Stimulated activated CD8-positive, alpha-beta memory T cell treated with anti-CD3 and anti-CD28 coated beads, Interleukin-15, amount 100 ng/mL, for 24 hours (primary cell): ENCODE measurements at places on chromosomes 2 and 18.

DNA sequence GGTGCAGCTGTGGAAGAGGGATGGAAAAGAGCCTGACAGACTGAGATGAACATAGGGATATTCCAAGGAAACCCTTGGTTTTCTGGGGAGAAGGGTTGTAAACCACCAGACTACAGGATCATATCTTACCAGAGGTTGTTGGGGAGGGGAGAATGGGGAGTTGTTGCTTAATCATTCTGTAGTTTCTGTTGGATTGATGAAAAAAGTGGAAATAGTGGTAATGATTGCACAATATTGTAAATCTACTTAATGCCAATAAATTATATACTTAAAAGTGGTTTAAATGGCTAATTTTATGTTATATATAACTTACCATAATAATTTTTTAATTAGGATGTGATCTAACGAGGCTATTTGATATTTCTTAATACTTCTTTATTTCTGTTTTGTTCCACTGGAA, 800.9 kb downstream of the BCL11A start:
- DNase-seq = no peak

- no peak for DNase-seq
Measured at GRCh38 chr2:19357402-19358241, 801 bp downstream of the OSR1 start.

DNA sequence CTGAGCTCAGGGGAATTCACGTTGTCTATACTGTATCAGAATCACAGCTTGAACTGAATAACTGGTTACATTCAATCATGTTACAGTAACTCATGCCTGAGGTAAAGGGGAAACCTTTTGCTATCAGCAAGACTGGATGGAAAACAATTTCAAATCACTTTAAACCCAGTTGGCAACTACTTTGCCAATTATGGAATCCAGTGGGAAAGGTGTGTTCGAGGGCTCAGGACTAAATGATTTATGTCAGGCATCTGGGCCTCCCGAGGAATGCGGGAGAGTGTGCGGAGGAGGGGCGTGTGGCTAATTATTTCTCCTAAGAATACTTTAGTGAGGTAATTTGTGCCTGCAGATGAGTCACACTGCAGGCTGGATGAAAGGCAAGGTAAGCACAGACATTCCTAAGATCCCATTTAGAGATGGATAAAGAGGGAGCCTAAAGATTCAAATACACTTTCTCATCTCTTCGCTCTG, 100.1 kb downstream of the HRH4 start:
- DNase-seq = no peak

- peak; percentile 27 for DNase-seq
Measured at GRCh38 chr2:119641562-119642258, 37.3 kb upstream of the TMEM177 start.

DNA sequence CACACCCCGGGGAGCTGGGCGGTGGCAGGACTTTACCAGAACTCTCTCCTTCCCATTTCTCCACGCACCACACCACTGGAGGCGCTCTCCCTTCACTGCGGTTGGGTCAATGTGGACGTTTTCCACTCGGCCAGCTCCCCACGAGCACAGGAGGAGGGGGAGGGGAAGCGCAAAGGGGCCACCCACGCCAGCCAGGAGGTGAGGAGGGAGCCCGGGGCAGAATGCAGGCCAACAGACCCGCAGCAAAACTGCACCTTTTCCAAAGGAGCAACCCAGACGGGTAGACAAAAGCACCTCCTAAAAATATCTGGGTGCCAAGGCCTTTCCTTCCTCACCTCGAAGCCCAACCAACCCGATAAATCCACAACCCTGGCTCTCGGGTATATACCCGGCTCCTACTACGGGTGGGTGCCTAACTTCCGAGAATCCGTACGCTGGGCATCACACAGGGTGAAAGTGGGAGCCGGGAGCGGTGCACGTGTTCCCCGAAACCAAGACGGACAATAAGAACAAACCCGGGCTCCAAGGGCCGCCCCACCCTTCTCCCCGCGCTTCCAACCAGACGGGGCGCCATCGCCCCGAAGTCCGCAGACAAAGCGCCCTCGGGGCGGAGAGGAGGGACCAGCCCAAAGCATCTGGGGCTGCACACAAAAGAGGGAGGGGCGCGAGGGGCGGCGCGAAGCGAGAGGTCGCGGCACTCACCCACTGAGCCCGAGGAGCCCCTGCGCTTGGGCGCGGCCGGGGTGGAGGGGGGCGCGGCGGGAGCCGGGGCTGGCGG, 1.0 kb downstream of the RTN4 start:
- DNase-seq = peak; percentile 25
